ENCODE measurements at places on chromosomes 1 and 21.

DNA sequence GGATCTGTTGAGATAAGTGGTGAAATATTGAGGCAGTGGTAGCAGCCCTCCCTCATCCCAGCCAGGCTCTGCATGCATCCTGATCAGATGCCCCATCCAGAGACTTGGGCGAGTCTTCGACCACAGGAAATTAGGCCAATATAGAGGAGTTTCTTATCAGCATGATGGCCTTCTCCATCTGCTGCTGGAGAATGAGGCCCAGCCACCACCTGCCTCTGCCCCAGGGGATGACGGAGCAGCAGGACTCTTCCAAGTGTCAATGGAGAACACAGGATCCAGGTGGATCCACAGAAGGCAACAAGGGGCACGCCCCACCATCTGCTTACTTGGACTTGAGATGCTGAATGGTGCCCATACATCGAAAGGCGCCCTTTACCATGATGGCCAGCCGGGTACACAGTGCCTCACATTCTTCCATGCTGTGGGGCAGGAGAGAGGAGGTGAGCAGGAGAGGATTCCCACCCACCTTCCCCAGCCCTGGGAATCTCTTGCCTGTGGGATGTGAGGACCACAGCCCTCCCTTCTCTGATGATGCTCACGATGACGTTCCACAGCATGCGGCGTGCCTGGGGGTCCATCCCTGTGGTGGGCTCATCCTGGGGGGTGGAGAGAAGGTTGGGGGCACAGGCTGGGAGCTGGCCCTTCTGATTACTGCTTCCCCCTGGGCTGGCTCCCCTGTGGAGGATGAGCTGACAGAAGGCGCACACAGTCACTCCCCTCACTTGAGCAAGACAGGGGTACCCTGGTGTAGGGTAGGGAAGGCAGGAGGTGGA, 91.5 kb upstream of the GCLM start:
- DNase-seq = no peak

DNA sequence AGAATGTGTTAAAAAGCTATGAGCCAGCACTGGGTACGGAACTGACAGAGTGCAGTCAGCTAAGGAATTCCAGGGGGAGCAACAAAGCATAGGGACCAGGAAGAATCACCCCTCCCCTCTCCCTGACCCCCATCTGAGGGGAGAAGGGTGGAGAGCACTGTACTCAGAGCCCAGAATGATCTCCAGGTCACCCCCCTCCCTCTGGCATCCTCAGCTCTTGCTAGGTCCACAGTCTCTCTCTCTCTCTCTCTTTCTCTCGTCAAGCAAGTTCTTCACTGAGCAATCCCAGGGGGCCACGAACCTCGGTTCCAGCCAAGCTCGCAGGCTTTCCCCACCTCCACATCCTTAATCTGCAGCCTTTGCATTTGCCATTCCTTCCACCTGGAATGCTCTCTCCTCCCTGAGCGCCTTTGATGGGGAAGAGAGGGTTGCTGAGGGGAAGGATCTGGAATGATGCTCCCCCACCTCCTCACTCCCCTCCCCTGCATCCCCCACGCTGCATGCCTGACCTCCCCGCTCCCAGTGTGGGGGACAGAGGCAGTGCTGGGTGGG, 6.7 kb upstream of the WASF2 start:
- peak; percentile 60 for DNase-seq

DNA sequence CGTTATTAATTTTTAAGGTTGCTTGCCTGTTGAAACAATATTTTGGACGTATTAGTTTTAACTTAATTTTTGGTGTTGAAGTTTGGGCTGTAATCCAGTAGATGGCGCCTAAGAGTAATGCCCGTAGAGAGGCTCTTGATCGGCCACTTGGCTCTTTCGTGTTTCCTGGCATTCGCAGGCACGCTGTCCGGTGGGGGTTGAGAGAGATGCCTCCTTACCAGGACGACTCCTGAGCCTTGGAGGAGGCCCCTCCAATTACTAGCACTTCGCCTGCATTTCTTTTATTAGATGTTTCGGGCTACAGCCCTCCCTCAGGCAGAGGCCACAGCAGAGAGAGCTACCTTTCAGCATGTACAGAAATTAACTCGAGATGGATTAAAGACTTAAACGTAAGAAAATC, 12.0 kb downstream of the OR2M4 start:
- peak; percentile 34 for DNase-seq

DNA sequence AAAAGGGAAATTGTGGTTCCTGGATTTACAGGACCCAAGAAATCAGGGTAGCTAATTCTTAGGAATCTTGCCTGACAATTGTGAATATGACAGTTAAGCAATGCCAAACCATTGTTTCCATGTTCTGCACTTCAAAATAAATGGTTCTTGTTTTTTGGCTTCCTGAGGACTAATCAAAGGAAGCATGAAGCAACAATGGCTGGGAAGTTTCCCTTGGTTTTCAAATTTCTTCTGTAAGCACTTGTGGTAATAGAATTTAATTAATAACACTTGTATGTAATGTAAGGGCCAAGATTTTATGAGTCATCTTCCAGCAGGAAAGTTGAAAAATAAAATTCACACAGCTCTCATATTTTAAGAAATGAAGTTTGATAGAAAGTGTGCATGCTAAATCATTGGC, 31.7 kb downstream of the JAM2 start:
- DNase-seq = no peak

- DNase-seq = no peak
These were observed 35.4 kb upstream of the TTC39A start for GRCh38 chr1:51365774-51366173.

- no peak for DNase-seq
These were observed 14.1 kb downstream of the C1orf87 start for GRCh38 chr1:60059468-60059867.

DNA sequence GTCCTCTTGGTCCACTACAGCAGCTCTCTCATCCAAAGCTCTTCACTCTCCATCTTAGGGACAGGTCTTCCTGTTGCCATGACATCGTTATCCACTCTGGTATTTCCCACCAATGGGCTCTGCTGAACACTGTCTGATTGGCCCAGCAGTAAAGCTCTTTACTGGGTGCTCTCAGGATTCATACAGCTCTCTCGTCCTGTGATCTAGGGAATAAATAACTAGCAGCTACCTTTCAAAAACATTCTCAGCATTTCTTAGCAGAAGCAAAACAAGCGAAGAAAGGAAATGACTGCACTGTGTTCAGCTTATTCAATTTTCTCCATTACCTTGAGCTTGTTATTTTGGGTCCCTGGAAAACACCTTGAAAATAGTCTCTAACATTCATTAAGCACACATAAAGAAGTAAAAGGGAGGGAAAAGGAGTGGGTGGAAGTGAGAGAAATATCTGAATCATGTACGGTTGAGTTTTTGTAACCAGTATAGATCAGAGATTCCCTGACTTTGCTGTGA, 163.4 kb upstream of the SGIP1 start:
- no peak for DNase-seq

GRCh38 chr1:145960468-145961108, 2.8 kb upstream of the LIX1L start:
- DNase-seq = peak; percentile 84

DNA sequence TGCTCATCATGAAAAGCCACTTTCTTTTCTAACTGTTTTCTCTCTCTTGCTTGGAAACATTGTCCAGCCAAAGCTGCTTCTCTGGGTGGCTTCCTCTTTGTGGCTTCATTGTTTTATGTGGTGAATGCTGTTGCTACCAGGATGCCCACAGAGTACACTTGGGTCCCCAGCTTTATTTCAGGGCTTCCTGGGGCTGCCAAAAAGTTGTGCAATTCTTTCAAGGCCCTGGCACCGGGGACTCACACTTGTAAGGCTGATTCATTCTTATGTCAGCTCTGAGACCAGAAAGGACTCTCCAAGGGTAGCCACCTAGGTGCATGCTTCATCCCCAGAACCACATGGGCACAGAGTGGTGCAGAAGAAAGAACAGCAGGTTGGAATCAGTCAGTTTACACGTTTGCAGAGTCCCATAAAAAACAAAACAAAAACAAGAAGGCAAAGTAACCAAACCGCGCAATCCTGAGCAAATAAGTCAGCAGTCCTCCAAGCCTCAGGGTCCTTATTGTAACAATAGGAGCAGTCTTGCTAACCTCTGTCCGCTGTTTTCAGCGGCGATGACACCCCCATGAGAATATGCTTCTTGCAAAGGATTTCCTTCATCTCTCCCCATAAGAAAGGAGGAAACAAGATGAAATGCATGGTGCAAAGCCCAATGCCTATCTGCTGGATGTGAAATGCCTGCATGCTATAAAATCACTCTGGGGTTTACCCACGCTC, 89.9 kb upstream of the SSX2IP start:
- DNase-seq = peak; percentile 49

DNA sequence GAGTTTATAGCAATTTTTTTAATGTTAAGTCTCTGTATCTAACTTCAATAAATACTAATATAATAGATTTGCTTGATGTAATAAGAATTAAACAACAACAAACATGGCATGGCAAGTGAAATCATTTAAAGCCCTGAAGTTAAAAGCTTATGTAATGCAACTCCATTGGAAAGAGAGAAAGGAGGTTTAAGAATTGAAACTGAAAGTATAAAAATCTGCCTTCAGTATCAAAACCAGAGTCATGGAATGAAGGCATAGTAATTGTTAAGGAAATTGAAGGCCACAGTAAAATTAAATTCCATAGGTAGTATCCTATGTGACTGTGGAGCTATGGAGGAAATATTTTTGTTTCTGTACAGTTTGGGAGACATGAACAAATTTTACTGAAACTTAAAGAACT, 55.1 kb downstream of the PRDX6 start:
- DNase-seq = no peak

Measured in astrocyte of the hippocampus (primary cell).